Caki2 (cell line): ENCODE measurements at places on chromosomes 16 and 17. TPM values are rescaled to one million over a fixed set of nuclear protein-coding genes. Genes with fewer than 3 reads are reported as not detected.
A peak's percentile ranks its signal among the peaks of the same experiment; 100 is the strongest.

Gene AIPL1
- total RNA-seq = not detected in 2 replicates

Gene NPW
- not detected in 2 replicates for total RNA-seq

Gene NPIPB12
- 1.9 and 25.3 TPM in 2 replicates for total RNA-seq

- peak; percentile 57 for DNase-seq
Observed at GRCh38 chr17:76547183-76547641, 7.4 kb downstream of the PRCD start.

Gene BRIP1
- 6.2 and 22.3 TPM in 2 replicates for total RNA-seq

Gene MPV17L
- not detected in 2 replicates for total RNA-seq

DNA sequence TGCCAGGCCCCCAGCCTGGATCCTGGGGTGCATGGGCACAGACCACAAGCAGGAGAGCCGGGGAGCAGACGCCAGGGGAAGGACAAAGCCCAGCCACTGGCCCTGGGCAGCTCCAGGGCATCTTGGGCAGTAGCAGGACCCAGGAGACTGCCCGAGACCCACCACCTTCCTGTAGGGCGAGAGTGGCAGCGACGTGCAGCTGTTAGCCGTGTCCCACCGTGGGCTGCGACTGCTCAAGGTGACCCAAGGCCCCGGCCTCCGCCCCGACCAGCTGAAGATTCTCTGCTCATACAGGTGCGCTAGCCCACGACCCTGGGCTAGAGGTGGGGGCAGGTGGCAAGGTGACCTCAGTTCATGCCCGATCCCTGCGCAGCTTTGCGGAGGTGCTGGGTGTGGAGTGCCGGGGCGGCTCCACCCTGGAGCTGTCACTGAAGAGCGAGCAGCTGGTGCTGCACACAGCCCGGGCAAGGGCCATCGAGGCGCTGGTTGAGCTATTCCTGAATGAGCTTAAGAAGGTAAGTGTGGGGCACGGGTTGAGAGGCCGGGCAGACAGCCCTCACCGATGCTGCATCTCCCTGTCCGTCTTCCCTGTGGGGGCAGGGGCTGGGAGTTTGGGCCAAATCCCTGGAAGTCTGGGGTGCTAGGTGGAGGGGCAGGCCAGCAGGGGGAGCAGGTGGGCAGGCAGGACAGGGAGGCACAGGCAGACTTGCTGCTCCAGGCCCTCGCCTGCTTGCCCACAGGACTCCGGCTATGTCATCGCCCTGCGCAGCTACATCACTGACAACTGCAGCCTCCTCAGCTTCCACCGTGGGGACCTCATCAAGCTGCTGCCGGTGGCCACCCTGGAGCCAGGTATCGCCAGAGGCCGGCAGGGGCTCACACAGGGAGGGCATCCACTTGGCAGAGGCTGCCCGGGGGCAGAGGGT is 13.5 kb upstream of the SMIM5 start:
- DNase-seq = no peak

DNA sequence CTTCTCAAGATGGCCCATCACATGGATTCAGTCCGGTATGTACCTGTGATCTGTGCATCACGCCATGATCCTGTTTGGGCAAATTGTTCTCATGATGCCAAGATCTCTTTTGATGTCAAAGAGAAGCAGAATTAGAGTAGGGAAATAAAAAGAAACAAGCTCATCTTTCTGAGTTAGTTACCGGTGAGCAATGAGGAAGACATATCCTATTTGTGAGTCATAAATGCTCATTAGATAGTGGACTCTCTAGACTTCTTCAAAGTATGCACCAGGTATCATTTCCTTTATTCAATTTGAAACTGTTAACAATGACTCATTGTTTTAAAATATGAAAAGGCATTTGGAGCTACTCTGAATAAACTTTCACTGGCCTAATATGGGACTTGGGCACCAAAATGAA is 8.0 kb upstream of the KRTAP4-12 start:
- peak; percentile 16 for DNase-seq

Gene DLX3
- total RNA-seq = not detected in 2 replicates

- DNase-seq = no peak
Observed at GRCh38 chr16:78930561-78930960, 670.0 kb downstream of the MAF start.

Gene PHKG2
- 32.0 and 53.5 TPM in 2 replicates for total RNA-seq

- no peak for DNase-seq
Observed at GRCh38 chr16:1151424-1152122, 1.3 kb upstream of the CACNA1H start.

GRCh38 chr17:57937492-57937891 is 17.7 kb downstream of the CUEDC1 start:
- no peak for DNase-seq

DNA sequence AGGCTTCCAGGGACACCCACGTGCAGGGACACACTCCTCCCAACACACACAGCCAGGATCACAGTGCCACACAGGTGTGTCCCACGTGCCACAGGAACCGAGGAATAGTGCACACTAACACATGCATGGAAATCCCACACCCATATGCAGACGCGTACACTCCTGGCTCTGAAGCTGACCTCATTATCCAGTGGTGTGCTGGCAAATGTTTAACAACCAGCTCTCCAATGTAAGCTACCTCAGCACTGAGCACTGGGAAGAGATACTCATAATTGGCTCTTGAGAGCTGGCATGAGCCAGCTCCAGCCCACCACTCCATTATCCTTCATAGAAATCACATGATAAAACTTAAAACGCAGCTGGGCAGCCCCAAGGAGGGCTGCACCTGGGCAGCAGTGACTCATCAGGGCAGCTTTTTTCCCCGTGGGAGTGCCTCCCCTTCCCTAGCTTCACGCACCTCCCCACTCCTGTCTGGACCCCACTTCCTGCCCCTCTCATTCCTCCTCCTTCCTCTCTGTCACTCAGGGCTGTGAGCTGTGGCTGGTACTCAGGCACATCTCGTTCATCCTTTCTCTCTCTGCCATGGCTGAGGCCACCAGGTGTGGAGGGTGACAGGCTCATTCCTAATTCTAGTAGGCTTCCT is 14.9 kb upstream of the TBX21 start:
- no peak for DNase-seq

DNA sequence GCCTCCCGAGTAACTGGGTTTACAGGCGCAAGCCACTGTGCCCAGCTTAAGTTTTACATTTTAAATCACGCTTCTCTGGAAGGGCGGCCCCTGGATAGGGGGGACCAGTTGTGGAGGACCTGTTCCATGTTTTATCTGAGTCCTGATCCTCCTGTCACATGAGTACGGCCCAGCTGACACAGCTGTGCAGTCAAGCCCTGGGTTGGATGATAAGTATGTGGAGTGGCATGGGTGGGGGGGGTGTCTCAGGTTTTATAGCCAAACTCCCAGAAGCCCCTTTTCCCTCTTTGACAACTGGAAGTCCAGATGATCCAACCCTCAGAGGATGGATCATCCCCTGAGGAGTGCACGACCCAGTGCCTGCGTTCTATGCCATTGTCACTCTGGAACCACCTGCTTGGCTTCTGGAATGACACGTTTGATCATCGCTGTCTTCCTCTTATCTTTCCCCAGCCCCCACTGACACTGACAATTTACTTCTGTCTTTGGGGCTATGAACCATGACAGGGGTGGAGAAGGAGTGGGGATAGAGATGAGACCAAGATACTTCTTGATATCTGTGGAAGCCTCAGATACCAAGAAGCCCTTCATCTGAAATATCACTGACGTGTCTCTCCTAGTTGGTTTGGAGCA is 191.2 kb downstream of the MSI2 start:
- DNase-seq = no peak

DNA sequence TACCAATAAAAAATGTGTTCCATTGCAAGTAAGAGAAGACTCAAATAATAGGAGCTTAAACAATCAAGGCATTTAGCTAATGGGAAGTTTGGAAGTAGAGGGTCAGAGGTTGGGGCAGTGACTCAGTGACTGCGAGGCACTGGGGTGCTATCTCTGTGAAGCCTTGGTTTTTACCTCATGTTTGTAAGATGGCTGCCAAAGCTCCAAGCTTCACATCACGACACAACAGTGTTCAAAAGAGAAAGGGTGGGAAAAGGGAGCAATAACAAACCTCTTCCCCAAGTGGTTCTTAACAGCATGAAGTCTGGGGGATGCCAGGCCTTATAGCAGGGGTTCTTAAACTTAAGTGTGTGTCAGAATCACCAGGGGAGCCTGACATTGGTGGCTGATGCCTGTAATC is 26.6 kb upstream of the GPRC5B start:
- DNase-seq = no peak

- peak; percentile 41 for DNase-seq
Observed at GRCh38 chr17:21285164-21286065, 904 bp downstream of the MAP2K3 start.

DNA sequence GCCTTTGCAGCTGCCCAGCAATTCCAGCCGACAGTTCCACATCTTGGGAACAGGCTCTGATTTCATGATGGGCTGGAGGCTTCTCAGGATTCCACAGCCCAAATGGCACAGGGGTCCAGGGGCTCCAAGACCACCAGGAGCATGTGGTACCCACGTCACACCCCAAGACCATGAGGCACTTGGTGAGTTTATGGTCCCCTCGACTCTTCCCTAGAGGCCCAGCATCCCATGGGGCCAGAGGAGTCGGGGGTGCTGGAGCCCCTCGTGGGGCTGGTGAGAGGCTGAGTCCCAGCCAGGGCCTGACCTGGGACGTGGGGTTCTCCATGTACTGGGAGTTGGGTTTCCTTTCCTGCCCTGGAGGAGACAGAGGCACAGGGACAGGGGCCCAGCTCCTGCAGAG is 10.1 kb upstream of the KRTAP17-1 start:
- DNase-seq = no peak

Gene TSPAN10
- total RNA-seq = 9.6 and 18.9 TPM in 2 replicates

DNA sequence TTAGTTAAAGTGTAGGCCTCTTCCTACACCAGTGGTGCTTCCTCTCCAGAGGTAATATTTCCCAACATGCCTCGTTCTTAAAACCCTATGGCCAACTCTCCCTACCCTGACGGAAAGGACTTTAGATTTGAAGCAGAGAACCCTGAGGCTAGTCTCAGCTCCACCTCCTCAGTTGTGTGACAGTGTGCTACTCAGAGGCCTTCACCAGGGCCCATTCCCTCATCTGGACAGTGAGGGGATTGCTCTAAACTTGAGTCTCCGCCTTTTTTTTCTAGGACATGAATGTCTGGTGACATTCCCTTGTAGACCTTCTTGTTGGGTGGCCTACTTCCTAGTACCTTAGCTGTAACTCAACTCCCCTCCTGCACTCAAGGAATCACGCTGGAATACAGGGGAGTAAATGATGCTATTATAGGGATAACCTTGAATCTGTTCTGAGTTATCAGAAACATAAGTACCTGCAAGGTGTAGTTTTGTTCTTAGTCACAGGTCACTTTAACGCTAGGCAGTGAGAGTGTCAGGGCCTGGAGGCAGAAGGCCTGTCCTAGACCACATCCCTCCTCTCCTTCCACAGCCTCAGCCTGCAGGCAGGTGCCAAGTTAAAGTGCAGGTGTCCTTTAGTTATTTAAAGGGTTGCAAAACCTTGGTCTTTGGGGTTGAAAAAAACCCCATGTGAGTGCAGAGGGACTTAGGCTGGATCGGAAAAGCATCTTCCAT is 26.9 kb downstream of the LDHD start:
- no peak for DNase-seq

Gene TMIGD1
- not detected in 2 replicates for total RNA-seq

Gene ZNF469
- total RNA-seq = 1.6 and 1.7 TPM in 2 replicates

Gene KCNJ12
- total RNA-seq = 0.07 TPM in 1 of 2 replicates, not detected in the other

DNA sequence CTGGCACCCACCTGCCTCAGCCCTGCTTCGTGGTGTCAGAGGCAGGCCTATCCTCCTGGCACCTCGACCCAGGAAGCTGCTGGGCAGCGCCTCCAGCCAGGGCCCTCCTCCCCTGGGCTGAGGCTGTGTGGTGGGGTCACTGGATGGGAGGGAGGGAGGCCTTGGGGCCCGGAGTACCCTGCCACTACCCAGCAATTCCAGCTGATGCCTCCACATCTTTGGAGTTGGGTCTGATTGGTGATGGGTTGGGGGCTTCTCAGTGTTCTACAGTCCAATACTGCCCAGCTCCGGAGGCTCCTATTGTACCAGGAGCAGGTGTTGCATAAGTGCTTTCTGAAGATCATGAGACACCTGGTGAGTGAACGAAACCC is 48.0 kb downstream of the USP22 start:
- no peak for DNase-seq

GRCh38 chr17:43418441-43419374 is 19.9 kb downstream of the ARL4D start:
- peak; percentile 82 for DNase-seq

Gene C16orf92
- not detected in 2 replicates for total RNA-seq

GRCh38 chr16:55655381-55655896 is 349 bp upstream of the SLC6A2 start:
- no peak for DNase-seq

GRCh38 chr16:19850131-19850817 is 34.4 kb downstream of the GPRC5B start:
- DNase-seq = no peak

DNA sequence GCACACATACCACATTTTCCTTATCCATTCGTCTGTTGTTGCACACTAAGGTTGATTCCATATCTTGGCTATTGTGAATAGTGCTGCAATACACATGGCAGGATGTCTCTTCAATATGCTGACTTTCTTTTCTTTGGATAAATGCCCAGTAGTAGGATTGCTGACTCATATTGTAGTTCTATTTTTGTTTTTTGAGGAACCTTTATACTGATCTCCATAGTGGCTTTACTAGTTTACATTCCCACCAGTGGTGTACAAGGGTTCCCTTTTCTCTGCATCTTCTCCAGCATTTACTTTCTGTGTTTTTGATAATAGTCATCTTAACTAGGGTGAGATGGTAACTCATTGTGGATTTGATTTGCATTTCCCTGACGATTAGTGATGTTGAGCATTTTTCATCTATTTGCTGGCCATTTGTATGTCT is 118.1 kb downstream of the STXBP4 start:
- peak; percentile 82 for DNase-seq

DNA sequence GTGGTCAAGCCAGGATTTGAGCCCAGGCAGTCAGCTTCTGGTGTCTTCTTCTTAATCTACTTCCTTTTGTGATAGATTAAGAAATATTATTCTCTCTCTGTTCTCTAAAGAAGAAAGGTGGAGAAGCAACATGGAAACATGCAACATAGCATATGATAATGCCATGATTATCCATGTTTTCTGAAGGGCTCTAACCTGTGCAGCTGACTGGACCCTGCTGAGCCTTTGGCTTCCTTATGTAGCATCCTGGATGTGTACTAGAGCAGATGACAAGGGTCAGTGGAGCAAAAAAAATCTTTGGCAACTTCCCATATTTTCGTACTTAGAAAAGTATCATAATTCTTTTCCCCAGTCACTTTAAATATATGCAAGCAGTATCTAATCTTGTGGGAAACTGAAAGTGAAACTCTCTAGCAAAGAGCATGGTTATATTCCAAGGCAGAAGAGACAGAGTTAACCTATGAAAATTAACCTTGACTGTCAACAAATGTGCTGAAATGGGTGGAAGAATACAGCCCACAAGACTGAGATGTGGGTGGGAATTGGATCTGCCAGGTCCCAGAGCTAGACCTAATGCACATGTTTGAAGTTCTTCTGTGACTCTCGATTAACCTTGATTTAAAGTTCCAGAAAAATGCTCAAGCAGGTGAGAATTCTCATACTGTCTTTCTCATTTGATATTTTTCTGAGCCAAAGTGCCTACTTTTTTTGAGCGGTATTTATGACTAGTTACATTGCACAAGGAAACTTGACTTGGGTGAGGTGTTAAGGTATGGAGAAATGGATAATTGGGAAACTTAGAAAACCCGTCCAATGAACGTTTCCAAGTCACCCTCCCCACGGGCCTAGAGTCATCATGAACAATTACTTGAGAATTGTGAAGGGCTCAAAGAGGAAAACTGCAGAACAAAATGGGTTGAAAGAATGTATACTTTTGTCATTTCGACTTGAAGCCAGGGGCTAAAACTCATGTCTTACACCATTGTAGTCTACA is 248.6 kb downstream of the FTO start:
- DNase-seq = peak; percentile 16
